H7 (cell line): ENCODE measurements at places on chromosomes 5 and 9. TPM values are rescaled to one million over a fixed set of nuclear protein-coding genes. Genes with fewer than 3 reads are reported as not detected.

Gene OR1J1
- not detected in 2 replicates for total RNA-seq

Gene IQGAP2
- total RNA-seq: 36.8 and 80.7 TPM in 2 replicates

Gene TMC1
- not detected in 2 replicates for total RNA-seq

Gene PRRT1B
- 0.22 and 1.5 TPM in 2 replicates for total RNA-seq

Gene ANKRD31
- 0.11 TPM in 1 of 2 replicates, not detected in the other for total RNA-seq

DNA sequence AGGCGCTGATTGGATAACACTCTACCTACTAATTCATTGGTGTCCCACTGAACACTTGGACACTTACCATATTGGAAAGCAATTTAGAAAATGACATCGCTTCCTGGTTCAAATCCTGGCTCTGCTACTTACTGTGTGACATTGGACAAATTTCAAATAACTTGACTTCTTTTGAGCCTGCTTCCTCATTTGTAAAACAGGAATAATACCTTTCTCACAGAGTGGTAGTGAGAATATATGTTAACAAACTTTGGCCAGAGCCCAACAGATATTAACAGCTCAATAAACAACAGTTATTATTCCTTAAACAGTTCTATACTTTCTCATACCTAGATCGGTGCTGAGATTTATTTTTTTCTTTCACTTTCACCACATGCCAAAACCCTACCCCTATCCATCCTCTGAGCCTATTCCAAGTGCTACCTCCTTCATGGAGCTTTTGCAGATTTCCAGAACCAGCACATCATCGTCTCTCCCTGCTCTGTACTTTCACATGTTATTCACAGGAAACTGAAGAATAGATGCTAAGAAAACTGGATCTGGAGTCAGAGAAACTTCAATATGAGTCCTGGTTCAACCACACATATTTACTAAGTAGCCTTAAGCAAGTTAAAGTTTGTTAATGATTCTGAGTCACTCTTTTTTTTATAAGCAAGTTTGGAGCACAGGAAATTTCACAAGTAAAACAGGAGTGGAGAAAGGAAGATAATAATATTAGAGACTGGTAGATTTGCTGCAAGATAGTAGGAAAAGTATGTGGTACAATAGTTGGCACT, 92.3 kb downstream of the STRBP start:
- DNase-seq: no peak

- no peak for DNase-seq
These were observed 153.2 kb upstream of the MAST4 start for GRCh38 chr5:66442951-66443445.

- peak; percentile 67 for DNase-seq
These were observed 69.8 kb downstream of the KDM4C start for GRCh38 chr9:6827439-6828145.

- DNase-seq: no peak
These were observed 87.8 kb downstream of the NTNG2 start for GRCh38 chr9:132249690-132250089.

DNA sequence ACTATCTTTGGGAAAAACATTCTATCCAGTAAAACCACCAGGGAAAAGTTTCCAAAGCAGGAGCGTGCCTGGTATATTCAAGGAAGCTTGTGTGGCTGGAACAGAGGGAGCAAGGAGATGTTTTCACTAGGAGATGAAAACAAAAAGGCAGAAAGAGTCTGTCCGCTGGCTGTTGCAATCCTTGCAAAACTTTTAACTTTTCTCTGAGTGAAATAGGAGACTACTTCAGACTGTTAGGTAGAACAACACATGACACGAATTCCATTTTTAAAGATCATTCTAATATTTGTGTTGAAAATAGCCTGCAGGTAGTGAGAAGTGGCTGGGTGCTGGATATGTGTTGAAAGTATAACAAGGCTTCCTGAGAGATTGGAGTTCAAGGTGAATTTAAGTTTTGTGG, 69.5 kb downstream of the PRR16 start:
- no peak for DNase-seq

- DNase-seq: no peak
These were observed 262.4 kb downstream of the AGTPBP1 start for GRCh38 chr9:85479305-85479704.

DNA sequence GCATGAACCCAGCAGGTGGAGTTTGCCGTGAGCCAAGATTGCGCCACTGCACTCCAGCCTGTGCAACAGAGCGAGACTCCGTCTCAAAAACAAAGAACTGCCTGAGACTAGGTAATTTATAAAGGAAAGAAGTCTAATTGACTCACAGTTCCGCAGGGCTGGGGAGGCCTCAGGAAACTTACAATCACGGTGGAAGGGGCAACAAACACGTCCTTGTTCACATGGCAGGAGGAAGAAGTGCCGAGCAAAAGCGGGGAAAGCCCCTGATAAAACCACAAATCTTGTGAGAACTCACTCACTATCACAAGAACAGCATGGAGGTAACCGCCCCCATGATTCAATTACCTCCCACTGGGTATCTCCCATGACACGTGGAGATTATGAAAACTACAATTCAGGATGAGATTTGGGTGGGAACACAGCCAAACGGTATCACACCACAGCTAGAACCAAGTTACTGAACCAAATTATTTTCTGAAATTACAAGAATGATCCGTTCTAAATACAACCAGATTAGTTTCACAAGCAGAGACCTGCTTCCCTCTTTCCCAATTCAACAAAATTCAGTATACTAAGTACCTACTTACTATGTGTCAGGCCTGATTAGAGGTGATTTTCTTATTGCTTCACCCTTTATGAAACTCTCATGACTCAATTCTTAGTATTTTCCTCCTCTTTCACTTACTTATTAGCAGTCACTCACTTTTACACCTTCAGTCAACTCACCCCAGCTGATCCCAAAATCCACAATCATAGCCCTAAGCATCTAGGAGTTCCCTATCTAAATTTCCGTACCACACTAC, 8.4 kb downstream of the UBTD2 start:
- no peak for DNase-seq

GRCh38 chr5:1107167-1108022, 4.5 kb downstream of the SLC12A7 start:
- DNase-seq: peak; percentile 91

DNA sequence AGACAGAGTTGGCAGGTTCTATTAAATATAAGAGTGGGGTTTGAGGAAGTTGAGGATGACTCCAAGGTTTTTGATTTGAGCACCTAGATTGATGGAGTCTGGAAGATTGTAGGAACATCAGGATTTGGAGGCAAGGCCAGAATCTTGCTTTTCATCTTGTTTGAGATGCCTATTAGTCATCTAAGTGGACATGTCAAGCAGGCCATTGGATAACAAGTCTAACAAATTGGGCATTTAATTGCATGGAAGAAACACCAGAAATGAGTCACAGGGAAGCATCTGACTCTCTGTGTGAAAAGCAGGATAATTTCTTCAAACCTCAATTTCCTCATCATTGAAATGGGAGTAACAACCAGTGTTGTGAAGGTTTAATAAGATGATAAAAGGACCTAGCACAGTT, 53.3 kb upstream of the ARL15 start:
- no peak for DNase-seq
